ENCODE measurements at places on chromosomes 6 and 20.

DNA sequence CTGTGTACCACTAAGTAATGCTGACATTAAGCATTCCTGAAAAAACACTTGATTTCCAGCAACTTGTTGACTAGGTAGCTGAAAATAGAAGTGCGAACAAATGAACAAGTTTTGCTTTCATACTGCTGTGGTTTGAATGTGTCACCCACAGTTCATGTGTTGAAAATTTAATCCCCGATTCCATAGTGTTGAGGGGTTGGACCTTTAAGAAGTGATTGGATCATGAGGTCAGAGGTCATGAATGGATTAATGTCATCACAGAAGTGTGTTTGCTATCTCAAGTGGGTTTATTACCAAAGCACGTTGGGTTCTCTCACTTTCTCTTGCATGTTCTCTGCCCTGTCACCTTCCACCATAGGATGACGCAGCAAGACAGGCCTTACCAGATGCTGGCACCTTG is 568.5 kb downstream of the UTRN start:
- DNase-seq: no peak

- no peak for DNase-seq
Measured at GRCh38 chr6:38504996-38505395, 134.7 kb downstream of the BTBD9 start.

GRCh38 chr6:40999569-40999968 is 39.5 kb downstream of the UNC5CL start:
- peak; percentile 24 for DNase-seq

DNA sequence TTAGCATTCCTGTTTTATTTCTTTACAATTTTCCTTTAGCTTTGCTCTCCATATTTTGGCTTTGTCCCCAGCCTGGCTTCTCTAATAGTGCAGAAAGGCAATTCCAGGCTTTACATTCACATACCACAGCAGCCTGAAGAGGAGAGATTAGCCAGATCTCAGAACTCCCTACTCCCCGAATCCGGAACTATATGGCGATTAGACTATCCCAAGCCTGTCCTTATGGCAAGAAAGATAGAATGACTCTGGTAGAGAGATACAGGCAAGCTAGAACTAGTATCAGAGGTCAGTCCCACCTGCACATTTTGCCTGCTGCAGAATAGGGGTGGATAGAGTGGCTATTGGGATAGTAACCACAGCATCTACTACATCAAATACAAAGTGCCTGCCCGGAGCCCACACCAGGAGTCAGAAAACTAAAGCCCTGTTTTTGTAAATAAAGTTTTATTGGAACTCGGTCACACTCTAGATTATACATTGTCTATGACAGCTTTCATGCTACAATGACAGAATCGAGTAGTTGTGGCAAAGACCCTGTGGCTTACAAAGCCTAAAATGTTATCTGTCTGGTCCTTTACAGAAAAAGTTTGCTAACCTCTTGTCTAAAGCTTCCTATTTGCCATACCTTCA is 17.1 kb upstream of the ADIG start:
- DNase-seq: no peak

DNA sequence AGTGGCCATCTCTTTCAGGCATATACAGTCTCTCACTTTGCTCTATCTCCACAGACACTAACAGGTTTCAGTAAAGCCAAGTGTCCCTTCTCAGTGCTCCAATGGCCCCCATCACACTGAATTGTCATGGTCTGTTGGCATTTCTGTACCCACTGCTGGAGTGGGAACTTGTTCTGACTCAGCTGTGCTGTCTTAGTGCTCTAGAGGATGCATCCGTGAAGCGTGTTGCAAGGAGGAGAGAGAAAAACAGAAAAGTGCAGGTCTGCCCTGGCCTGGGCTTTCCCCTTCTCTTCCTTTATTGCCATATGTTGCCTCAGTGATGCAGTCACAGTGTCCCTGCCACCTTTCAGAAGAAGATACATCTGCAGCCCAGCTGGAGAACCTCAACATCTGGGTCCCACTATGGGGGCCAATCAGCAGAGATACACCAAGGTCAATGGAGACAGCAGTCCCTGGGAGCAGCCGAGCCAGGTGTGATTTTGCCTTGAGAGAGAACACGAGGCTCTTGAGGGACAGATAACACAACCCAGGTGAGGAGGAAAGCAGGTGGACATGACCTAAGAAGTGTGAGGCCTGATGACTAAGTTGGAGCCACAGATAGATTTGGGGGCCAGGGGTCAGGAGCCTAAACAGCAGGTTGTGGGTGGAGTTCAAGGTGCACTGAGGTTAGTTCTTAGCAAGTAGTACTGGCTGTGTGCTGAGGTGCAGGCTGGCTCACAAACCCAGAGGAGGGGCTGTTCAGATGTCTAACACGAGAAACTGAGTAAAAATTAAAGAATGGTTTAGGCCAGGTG is 5.6 kb upstream of the PLCG1 start:
- DNase-seq: no peak

DNA sequence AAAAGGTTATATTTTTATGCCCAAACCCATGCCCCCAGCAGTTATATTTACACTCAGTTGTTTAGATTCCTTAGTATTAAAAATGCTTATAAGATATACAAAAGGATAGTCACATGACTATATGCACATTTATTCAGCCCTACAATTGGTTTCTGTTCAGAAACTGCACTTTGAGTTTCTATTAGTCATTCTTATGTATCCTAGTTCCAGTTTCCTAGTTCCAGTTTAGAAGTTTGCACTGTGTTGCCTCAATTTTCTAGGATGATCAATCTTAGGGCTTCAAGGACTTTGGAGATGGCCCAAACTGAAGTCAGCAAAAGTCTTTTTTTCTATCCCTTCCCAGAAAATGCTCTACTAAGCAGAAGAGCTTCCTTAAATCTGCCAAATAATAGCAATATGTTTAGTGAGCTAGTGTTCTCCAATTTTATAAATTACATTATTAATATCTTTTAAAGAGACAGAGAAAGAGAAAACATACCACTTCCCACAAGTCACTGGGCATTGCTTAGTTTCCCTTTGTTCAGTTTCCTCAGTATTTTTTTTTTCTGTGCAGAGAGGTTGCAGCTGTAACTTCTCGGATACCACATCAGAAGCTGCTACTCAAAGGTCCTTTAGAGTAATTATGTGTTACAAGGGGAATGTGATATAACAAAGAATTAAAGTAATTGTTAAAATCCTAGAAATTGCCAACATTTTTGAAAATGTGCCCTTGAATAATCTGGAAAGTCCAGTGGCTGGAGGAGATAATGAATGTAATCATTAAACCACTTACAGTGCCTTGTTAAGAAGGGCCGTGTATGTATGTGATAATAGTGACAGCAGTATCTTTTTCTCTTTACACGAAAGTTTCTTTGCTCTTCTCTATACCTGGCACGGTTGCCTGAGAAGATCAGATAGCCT is 138.8 kb downstream of the KHDRBS2 start:
- DNase-seq: no peak

DNA sequence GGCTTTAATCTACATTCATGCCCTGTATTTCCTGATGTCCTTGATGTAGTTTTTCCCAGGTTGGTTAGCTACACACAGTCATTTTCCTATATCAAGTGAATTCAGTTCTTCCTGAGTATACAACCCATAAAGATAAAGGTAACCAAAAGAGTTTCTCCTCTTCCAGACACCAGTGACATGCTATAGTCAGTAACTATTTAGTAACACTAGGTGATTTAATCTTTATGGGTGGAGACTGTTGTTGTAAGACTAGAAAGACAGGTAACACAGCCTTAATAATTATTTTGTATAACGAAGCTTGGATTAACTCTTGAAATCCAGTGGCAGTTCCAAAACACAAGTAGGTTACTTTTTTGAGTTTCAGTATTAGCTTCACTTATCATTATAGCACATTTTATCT is 17.6 kb downstream of the MCUR1 start:
- DNase-seq: no peak

Data from CD4-positive, alpha-beta T cell treated with Interleukin-10 for 1 hour (primary cell).